Right forelimb (tissue), 1 donor: ENCODE measurements at places on chromosomes 11 and 22.

GRCh38 chr11:121476379-121477032, 23.7 kb upstream of the SORL1-AS1 start:
- no peak for DNase-seq

GRCh38 chr11:79262221-79262620, 178.6 kb downstream of the TENM4 start:
- no peak for DNase-seq

DNA sequence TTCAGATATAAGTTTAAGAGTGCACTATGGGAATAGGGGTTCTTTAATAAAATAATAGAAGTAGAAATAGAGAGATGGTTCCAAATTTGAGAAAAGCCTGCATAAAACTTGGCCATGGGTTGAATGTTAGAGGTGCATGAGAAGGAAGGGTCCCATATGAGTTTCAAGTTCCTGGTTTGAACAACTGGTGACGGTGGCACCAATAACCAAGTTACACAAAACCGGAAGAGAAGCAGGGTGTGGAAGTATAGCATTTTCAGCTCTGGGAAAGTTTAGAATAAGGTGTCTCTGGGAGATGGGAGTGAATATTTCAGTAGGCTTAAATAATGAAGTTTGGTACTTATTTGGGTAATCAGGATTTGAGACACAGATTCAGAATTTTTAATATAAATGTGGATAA, 2.4 kb downstream of the CASP1 start:
- no peak for DNase-seq

DNA sequence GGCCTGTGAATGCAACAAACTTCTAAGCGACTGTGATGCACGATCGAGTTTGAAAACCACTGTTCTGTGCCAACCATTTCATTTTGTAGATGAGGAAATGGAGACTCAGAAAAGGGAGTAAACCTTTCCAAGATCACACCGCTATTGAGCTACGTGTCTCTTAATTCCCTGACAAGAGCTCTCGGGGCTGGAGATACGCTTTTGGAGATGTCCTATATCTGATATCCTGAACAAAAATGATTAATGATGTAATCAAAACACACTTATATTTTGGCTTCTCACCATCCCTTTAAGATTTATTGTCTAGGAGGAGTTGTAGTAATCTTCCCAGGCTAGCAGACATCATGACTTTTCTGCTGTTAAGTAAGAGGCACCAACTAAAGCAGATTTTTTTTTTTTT, 1.7 kb upstream of the PARVA start:
- DNase-seq = no peak

- DNase-seq = peak; percentile 72
Observed at GRCh38 chr11:125939081-125939521, 6.7 kb upstream of the VSIG10L2 start.

DNA sequence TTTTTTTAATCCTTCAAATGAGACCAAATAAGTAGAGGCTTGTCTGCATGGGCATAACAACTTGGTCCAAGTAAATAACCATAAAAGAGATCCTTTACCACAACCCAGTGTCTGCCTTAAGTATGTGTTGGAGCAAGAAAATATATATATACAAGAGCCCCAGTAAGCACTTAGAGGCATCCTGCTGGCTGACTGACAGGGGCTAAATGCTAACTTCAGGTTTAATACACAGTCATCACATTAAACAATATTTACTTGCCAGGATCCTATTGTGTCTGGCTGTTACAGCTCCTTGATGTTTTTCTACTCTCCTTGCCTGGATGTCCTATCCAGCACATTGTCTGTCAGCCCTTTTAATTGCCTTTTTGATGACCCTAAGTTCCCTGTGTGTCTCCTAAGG, 37.5 kb upstream of the MMP20 start:
- no peak for DNase-seq

DNA sequence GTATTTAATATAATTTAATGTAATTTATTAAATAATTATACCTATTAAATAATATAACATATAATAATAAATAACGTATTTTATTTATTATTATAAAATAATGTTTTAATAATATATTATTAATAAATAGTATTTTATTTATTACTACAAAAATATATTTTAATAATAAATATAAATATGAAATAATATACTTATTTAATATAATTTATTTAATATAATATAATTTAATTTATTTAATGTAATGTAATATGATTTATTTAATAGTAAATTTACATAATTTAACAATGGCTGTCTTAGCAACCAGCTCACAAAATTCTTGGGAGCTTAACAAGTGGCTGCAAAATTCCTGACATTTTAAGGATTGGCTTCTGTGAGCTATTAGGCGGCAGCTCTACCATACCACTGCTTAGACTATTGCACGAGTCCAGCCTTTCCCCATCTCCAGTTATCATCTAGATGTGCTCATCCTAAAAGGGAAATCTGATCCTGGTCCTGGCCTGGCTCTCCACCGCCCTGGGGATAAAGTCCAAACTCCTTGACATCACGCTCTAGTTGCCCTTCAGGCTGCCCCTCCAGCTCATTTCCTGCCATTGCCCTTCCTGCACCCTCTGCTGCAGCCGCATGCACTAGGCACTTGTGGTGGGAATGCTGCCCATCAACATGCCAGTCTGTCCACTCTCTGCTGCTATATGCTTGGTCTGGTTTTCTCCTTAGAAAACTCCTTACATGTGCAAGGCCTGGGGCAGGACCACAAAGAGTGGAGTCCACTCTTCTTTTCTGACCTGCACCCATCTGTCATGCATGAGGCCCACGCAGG, 9.8 kb downstream of the MMP20 start:
- no peak for DNase-seq

DNA sequence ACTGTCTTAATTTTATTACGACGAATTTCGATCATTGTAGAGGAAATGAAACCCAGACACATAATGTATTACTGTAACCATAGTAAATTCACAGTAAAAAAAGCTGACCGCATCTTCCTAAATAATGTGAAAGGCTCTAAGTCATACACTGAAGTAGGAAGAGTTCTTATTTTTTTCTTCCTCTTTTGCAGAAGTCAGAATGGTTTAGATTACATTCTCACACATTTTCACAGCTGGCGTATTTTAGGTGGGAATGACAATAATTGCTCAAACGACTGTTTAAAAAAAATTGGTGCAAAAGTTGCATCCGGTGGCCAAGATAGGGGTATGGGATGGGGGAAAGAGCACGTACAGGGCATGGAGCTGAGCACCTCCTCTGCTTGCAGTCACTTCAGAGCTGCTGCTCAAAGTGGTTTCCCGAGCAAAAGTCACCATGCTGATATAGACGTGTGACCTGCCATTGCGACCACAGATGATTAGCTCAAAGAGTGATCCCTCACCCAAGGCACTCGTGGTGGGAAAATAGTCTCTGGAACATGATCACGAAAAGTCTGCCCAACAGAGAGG, 35.3 kb downstream of the MMP13 start:
- no peak for DNase-seq

- peak; percentile 31 for DNase-seq
Observed at GRCh38 chr22:48886604-48887393, 940.9 kb downstream of the BRD1 start.
